ENCODE measurements at places on chromosomes 4 and X.

GRCh38 chr4:16140879-16141249 lies 57.0 kb upstream of the PROM1 start:
- no peak for DNase-seq

GRCh38 chr4:81508411-81509185 lies 36.9 kb upstream of the RASGEF1B start:
- no peak for DNase-seq

- no peak for DNase-seq
These were observed 36.0 kb downstream of the LHFPL1 start for GRCh38 chrX:112643721-112644120.

- no peak for DNase-seq
These were observed 34.3 kb downstream of the METAP1 start for GRCh38 chr4:99029852-99030251.

All from effector CD4-positive, alpha-beta T cell (primary cell).